ENCODE measurements at places on chromosomes 5 and 9. TPM values are rescaled to one million over a fixed set of nuclear protein-coding genes. Genes with fewer than 3 reads are reported as not detected.

Gene TCF7
- 16.9 TPM for total RNA-seq

Gene UBLCP1
- total RNA-seq = 32.4 TPM

Gene ADAMTSL1
- total RNA-seq = not detected

Gene ZBED3
- 3.6 TPM for total RNA-seq

Gene CDKN2B
- not detected for total RNA-seq

Gene PCDHGB3
- total RNA-seq = 0.28 TPM

Gene SMIM33
- not detected for total RNA-seq

Gene SURF1
- 41.8 TPM for total RNA-seq

Gene SLC25A51
- total RNA-seq = 20.3 TPM

Gene SV2C
- total RNA-seq = not detected

Gene OR2V2
- total RNA-seq = not detected

Gene KCNT1
- total RNA-seq = not detected

Gene ECM2
- 0.21 TPM for total RNA-seq

Gene CXCL14
- 0.14 TPM for total RNA-seq

Gene UBE2QL1
- total RNA-seq = 0.15 TPM

Gene C5orf52
- not detected for total RNA-seq

Gene TAF1L
- not detected for total RNA-seq

Gene SPAAR
- total RNA-seq = not detected

Gene RORB
- not detected for total RNA-seq

Gene BARHL1
- total RNA-seq = not detected

Gene ANKDD1B
- not detected for total RNA-seq

Gene FBP2
- total RNA-seq = not detected

Measured in A549 treated with RU486 at 1 μM for 4 hours (cell line).